ENCODE measurements at places on chromosomes 3 and 15.

DNA sequence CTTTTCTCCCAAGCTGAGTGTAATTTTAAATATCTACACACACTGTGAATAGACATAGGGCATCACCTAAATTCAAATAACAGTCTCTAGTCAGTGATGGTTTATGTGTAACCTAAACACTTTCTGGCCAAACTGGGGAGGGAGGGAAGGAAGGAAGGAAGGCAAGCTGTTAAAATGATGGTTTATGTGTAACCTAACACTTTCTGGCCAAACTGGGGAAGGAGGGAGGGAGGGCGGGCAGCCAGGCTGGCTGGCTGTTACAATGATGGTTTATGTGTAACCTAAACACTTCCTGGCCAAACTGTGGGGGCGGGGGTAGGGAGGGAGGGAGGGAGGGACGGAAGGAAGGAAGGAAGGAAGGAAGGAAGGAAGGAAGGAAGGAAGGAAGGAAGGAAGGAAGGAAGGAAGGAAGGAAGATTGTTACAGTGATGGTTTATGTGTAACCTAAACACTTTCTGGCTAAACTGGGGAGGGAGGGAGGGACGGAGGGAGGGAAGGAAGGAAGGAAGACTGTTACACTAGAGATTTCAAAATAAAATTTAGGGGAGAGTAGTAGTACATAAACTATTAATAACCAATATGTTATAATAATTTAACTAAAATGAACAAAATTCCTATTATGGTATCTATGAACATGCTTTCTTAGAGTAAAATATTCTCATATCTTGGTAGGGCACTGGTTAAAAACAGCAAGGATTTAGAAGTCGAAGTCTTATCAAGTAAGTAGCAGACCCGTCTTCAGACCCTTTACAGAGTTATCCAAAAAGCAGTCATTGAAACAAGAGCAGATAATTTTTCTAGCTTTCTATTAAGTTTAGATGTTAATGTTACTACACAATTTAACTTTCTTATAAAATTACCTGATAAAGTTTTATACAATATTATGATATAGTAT lies 148.1 kb downstream of the LMLN start:
- no peak for DNase-seq

DNA sequence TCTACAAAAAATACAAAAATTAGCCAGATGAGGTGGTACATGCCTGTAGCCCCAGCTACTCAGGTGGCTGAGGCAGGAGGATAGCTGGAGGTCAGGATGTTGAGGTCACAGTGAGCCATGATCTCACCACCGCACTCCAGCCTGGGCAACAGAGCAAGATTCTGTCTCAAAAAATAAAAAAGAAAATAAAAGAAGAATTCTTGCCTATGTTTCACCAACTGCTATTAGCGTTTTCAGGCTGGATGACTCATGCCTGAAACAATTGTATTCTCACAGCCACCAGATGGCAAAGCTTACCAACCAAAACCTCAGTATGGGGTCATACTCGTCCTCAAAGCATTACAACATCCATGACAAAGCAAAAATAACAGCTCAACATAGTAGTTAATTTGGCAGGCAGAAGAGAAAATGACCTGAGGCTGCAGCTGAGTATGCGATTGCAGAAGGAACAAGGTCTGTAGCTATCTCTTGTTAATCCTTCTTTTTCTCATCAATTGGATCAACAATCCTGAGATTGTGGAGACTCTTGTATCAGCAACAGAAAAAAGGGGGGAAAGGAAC lies 52.2 kb downstream of the TP53BP1 start:
- peak; percentile 16 for DNase-seq

GRCh38 chr3:67678665-67679064 lies 24.3 kb upstream of the SUCLG2 start:
- DNase-seq = no peak

- DNase-seq = no peak
Measured at GRCh38 chr3:178318941-178319816, 217.1 kb upstream of the KCNMB2 start.

DNA sequence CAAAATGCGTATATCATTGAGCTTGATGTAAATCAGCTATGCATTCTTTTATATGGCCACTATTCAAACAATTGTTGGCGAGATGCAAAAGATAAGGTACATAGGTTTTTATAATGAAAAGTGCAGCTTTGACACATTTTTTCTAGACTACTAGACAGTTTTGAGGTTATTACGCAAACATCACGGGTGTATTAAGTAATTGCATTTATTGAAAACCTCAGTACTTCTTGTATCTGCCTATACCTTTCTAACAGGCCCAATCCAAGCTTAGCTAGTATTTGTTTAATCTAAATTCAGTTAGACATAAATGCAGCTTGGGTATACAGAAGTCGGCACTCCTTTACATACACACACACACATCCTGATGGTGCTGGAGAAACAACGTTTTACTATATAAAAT lies 2.7 kb downstream of the SPESP1 start:
- DNase-seq = no peak

GRCh38 chr3:100899440-100900091 lies 93.7 kb downstream of the ABI3BP start:
- DNase-seq = no peak

GRCh38 chr15:62979252-62979651 lies 63.3 kb upstream of the TPM1 start:
- no peak for DNase-seq

- DNase-seq = no peak
Measured at GRCh38 chr15:51390241-51390965, 48.9 kb downstream of the GLDN start.

DNA sequence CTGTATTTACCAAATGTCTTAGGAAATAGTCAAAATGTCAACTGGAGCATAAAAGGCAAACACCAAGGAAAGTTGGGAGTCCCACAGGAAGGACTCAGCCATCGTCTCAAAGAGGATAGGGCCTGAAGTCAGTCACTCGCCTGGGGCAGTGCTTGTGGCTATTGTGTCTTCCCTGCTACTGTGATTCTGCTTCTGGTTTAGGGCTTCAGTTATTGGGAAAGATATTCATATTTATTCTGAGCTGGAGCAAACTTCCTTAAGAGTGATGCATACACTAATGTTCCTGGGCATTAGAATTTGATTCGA lies 118.1 kb downstream of the EDEM1 start:
- DNase-seq = no peak

- no peak for DNase-seq
Measured at GRCh38 chr3:176328198-176328597, 869.1 kb downstream of the TBL1XR1 start.

DNA sequence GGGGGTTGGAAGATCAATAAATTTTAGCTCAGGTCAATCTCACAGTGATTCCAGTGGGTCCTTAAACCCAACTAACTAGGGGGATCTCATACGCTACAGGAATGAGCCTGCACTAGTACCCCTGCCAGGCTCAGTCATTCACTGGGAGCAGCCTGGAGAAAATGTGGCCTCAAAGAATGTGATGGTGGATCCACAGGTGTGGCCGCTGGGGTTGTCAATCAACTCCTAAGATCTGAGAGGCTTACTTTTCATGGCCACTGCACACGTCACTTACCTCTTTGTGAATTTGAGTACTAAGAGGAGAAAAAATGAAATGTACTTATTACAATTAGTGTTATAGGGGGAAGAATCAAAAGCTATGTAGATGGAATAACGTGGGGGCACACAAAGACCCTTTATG lies 17.5 kb upstream of the FNDC3B start:
- no peak for DNase-seq

GRCh38 chr15:42679285-42680141 lies 57.4 kb downstream of the CDAN1 start:
- DNase-seq = no peak

- DNase-seq = peak; percentile 61
Measured at GRCh38 chr15:74799856-74800558, 12.6 kb upstream of the LMAN1L start.

DNA sequence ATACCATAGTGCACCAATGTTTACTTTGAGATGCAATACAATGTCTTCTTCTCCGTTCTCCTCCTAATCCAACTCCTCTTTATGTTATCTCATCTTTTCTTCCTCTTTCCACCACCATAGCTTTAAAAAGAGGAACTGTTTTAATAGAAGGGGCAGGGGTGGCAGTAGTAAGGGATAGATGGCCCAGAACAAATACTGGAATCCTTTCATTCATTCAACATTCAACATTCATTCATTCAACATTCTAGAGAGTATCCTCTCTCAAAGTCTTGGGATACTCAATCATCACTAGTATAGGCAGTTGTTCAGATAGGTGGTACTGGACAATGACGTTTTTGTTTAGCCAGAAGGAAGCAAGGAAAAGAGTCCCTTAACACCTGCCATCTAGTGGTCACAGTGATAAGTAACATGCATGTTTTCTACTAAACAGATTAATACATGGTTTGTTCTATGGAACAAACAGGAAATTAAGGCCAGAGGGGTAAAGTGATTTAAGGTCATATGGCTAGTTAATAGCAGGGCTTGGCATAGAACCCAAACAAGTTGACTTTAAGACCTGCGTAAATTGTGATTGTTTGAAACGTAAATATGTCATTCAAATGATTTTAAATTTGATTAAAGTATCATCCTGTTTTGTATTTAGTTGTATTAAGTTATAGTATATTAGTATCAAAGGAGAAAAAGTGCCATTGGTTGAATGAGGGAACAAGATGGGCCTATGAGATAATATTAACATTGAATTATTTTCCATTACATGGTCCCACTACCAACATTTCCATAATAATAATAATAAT lies 26.9 kb upstream of the EHHADH start:
- DNase-seq = no peak

GRCh38 chr3:24086617-24087404 lies 141.7 kb downstream of the NR1D2 start:
- no peak for DNase-seq

GRCh38 chr3:161103776-161104385 lies 1.3 kb downstream of the B3GALNT1 start:
- DNase-seq = no peak

GRCh38 chr3:193974671-193975535 lies 161.0 kb upstream of the HES1 start:
- peak; percentile 73 for DNase-seq

DNA sequence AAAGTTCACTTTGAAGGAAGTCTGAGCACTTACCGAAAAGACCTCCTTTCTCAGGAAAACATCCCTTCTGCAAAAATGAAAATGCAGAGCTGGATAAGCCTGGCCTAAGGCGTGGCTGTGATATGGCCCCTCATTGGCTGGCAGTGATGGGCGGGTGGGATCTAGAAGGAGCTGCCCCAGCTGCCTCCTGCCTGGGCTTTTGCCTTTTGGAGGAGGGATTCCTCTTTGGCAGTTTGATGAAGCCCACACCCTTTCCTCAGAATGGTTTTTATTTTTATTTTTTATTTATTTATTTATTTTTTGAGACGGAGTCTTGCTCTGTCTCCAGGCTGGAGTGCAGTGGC lies 4.0 kb upstream of the DZIP1L start:
- no peak for DNase-seq

DNA sequence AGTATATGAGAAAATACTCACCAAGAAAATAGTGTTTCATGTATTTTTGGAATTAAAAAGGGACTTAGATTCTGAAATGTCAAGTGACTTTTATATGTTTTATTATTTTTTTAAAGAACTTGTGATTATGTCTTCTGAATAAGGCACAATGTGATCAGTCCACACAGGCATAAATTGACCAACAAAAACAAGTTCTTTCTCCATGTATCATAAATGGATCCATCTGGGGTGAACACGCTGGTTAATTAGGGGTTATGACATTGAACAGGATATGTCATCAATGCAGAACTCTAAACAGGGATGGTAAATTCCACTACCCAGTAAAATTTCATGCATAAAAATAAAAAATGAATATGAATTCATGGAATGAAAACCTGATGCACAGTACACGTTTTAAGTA lies 31.3 kb upstream of the PIK3CA start:
- no peak for DNase-seq

DNA sequence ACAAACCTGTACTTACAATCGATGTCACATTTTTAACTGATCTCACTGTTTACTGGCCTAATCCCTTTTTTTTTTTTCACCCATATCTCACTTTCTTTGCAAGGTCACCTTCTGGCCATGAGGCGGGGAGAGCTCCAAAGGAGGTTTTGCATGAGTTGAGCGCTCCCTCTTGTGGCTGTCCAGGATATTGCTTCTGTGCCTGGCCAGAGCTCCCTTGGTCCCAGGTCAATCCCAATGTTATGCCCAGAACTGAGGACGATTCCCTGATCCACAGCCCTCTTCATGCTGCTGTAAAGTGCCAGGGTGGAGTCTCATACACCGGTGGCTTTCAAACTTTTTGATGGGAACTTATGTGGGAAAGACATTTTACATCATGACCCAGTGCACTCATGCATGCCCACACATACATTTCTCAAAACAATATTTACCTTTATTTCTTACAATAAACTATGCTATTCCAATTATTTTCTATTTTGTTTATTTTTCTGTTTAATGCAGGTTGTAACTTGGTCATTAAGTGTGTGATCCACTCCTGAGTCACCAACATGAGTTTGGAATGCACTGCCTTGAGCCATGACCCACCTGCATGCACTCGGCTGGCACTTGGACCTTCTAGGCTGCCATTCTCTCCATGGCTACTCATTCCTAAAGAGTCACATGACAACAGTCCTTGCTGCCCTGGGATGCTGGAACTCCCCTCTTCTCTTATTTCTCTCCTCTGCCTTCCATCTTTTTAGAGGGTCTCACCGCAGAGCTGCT lies 9.6 kb upstream of the SST start:
- peak; percentile 84 for DNase-seq

DNA sequence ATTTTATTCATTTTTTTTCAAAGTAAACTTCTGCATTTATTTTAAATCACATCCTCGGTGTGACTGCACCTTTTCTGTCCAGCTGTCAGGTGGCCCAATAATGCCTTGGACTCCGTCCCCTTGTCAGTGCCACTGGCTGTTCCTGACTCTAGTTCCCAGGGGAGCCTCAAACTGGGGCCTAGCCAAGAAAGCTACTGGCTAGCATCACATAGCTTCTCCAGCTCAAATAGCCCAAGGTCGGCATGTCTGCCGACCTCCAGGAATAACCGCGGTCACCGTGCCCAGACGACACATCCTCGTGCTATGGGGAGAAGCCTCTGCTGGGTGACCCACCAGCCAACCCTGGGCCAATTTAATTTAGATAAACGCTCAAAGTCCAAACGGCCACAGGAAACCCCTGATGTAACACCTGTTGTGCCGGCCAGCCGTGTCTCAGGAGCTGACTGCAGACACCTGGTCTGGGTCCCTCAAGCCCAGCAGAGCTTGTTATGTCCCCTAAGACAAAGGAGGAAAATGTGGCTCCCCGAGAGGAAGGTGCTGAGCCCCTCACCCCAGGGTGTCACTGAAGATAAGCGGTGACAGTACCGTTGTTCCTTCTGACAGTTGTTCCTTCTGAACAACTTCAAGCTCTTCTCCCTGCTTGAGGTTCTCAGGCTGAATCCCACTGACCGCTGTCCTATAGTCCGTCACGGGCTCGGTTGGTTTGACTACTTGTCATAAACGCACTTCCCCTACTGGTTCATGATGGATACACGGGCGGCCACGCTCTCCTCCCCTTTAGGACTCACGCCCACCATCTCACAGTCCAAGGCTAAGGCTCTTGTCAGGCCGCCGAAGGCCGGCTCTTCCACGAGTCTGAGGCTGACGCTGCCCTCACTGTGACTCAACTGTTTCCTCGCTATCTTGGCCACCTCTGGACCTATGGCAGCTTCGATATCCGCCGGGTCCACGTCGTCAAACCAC lies 126.2 kb downstream of the KLF13 start:
- DNase-seq = no peak
